ENCODE measurements at places on chromosomes 6 and 20.

DNA sequence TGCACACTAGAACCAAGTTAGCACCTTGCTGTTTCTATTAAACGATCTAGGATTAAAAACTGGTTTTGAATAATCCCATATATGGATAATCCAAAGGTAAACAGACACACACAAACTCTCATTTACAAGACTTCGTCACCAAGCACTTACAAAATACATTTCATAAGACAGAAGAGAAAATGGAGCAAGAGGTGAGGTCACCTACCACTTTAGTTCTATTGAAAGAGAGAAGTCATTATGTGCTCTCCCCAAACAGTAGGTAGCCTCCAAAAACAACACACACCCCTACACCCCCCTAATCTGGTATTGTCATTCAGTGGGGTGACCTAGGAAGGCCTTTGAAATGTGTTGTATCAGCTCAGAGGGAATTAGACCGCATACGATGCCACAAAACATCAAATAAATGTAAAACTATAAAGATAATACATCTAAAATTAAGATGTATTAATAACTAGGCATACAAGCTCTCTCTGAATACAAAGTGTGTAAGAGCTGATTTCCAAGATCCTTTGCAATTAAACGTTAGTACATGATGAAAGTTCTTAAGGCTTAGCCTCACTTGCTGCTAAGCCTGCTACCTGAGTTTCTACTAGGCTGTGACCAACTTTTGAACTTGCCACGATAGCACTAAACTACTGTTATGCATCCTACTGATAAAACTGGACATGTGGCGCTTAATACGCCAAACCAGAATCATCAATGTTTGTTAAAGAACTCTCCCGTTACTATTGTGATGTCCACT is 1.6 kb downstream of the SRPK1 start:
- no peak for DNase-seq

- no peak for DNase-seq
Observed at GRCh38 chr20:3158968-3159431, 665 bp downstream of the FASTKD5 start.

DNA sequence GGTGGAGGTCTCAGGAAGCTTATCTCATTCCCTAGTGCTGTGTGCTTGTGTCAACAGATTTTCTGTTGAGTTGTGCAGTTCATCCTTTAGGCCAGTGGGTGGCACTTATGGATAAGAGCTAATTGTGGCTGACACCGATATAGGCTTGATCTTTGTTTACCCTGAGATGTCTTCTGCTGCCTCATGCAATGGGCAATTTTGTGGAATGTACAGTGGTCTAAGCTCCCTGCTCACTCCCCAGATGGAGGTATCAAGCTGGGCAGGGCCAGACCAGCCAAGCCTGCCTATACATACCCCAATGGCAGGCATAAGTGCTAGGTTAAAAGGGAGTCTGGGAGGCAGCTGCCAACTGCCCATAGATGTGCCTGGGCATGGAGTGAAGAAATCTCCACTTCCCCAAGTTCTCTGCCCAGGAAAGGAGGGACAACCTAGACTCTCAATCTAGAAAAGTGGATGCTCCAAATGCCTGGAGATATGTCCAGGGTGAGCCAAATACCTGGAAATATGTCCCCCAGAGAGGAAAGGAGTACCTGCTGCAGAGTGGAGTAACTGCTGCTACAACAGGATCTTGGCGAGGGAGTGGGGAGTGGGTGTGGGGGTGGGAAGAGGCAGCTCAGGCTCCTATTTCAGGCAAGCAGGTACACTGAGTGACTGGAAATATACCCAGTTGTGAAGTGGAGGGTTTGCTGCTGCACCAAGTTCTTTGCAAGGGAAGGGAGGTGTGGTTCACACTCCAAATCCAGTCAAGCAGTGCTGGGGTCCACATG is 53.2 kb upstream of the ARG1 start:
- DNase-seq: no peak

- no peak for DNase-seq
Observed at GRCh38 chr6:169573883-169574282, 127.9 kb downstream of the WDR27 start.

DNA sequence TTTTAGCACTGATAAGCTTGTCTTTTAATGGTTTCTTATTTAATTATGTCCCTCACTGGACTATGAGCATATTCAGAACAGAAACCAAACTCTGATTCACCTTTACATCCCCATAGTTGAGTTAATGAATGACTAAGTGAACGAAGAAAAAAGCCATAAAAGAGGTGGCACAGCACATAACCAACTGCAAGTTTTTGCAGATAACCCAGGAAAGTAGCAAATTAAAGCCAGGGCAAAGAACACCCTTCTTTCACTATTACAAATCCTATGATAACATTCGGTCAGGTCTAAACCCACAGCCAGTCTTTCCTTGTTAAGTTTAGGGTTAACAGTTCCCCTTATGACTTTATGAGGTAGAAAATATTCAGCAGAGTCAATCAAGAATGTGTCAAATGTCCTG is 102.7 kb downstream of the RIN2 start:
- DNase-seq: no peak

DNA sequence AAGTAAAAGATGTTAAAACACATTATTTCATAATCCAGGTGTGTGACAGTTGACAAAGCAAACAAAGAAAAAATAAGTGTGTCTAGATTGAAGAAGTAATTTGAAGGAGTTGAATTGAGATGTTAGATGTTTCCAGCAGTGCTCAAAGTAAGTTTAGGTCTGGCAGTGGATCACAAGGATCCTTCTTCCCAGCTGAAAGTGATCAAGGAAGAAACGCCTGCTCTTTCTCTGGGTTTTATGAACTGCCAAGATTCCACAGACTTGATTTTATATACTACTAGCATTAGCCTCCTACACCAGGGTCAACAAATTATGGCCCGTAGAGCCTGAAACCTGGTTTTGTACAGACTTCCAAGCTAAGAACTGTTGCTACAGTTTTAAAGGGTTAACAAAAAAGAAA is 30.3 kb downstream of the STX7 start:
- DNase-seq: no peak

DNA sequence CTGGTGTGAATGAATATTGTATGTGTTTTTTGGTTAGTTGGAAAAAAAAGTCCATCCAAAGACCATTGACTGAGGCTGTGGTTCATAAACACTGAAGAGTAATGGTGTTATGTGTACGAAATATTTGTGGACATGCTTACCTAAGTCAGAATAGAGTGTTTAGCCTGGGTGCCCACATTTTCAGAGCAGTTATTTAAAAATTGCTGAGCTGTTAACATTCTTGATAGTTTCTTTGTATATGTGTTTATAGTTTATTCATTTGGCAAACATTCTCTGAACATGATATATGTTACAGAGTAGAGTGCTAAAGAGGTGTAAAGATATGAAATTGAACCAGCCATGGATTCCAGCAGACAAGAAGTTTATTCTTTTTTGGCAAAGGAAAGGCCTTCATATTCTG is 20.6 kb downstream of the CDKAL1 start:
- DNase-seq: no peak

DNA sequence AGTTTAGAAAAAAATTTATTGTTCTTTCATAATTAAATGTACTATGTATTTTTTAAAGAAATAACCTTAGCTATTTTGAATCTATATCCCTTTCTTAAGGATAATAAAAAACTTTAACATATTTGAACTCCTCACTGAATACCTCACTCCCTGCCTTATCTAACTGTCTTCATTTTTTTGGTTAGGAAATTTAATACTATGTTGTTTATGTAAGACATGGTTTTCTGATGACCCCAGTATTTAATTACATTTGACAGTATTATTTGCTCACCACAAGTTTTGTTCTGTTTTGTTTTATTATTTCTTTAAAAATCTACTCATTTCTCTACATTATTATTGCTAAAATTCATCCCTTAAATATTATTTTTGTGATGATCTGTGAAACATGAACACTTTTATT is 394.4 kb upstream of the ADGRB3 start:
- no peak for DNase-seq

- no peak for DNase-seq
Observed at GRCh38 chr20:24745206-24745605, 203.9 kb upstream of the CST7 start.

- DNase-seq: no peak
Observed at GRCh38 chr6:158938811-158939254, 61.2 kb downstream of the RSPH3 start.

- DNase-seq: no peak
Observed at GRCh38 chr6:142846883-142847287, 98.1 kb downstream of the HIVEP2 start.

- DNase-seq: no peak
Observed at GRCh38 chr20:35972462-35972861, 4.1 kb downstream of the CNBD2 start.

GRCh38 chr6:37239950-37240713 is 17.4 kb upstream of the TBC1D22B start:
- DNase-seq: peak; percentile 23

GRCh38 chr6:158939255-158940159 is 60.5 kb downstream of the RSPH3 start:
- no peak for DNase-seq

- DNase-seq: no peak
Observed at GRCh38 chr20:31608251-31608945, 3.3 kb downstream of the ID1 start.

GRCh38 chr6:139126255-139126654 is 8.6 kb upstream of the HECA start:
- DNase-seq: no peak

DNA sequence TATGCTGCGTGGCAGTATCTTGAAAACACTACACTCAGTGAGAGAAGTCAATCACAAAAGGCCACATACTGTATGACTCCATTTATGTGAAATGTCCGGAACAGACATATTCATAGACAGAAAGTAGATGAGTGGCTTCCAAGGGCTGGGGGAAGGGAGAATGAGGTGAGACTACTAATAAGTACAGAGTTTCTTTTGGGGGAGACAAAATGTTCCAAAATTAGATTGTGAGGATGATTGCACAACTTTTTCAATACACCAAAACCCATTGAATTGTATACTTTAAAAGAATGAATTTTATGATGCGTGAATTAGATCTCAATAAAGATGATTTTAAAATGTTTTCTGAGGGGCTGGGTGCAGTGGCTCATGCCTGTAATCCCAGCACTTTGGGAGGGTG is 9.2 kb upstream of the SPO11 start:
- no peak for DNase-seq

DNA sequence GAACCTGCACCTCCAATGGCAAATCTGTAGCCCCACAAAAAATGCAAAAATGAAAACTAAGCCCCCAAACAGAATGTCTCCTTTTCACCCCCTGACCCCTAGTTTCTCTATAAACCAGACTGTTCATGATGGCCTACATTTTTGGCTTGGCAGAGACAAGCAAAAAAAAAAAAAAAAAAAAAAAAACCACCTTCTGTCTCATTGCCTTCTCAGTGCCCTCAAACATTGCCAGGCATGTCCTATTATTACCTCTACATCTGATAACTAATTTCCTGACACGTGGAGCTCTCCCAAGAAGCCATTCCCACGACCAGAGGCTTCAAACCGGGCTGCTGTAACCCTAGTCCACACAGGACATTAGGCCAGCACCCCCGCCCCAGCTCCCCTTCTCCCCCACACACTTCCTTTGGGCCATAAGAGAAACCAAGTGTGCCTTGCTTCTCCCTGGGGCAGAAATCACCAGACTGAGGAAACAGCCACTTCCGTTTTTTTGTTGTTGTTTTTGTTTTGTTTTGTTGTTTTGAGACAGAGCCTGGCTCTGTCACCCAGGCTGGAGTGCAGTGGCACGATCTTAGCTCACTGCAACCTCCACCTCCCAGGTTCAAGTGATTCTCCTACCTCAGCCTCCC is 65.4 kb downstream of the GPR6 start:
- DNase-seq: no peak

DNA sequence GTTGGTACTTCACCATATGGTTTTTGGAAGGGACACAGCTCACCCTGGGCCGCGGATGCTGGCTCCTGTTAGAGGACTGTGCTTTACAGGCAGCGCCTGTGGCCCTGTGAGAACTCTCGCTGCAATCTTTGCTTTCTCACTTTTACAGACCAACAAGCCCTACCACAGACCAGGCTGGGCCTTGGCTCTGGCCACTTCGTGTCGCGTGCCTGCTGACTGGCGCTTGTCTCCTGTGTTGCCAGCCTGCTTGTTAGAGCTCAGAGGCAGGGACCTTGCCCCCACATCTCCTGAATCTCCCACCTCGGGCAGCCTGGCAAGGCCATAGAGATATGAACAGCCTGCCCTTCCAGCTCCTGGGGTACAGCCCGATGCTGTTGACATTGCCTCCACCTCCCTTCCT is 56.1 kb downstream of the SYNJ2 start:
- DNase-seq: no peak

DNA sequence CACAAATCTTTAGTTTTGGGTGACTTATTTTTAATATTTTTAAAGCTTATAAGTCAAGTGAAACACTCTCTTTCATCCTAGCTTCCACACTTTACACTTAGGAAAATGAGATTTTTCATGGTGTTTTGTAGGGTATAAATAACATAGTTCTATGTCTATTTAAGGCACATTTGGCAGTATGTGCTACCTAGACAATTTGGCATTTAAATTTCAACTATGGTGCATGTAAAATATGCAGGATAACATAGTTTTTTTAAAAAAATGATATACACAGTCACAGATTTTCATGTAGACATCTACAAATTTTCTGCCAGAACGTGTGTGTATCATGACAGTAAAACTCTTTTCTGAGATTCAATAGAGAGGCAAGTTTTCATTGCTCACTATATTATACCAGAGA is 115.1 kb upstream of the MAP3K7 start:
- no peak for DNase-seq

DNA sequence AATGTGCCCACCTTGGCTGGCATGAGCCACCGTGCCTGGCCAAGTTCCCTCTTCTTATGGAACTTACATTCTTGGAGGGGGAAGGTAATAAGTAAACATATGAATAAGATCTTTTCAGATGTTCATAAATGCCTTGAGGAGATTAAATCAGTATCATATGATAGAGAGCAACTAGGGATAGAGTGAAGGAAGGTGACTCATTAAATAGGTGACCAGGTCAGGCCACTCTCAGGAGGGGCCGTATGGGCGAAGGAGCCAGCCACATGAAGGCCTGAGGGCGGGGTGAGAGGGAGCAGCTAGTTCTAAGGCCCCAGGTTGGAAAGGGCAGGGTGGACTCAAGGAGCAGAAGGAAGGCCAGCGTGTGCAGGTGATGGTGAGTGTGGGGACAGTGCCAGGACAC is 91.1 kb downstream of the UST start:
- DNase-seq: no peak

- DNase-seq: no peak
Observed at GRCh38 chr20:8952721-8953120, 116.2 kb upstream of the PLCB4 start.

All from activated naive CD4-positive, alpha-beta T cell (primary cell).